ENCODE measurements at places on chromosomes 2 and 18. TPM values are rescaled to one million over a fixed set of nuclear protein-coding genes. Genes with fewer than 3 reads are reported as not detected.
A peak's percentile ranks its signal among the peaks of the same experiment; 100 is the strongest.

DNA sequence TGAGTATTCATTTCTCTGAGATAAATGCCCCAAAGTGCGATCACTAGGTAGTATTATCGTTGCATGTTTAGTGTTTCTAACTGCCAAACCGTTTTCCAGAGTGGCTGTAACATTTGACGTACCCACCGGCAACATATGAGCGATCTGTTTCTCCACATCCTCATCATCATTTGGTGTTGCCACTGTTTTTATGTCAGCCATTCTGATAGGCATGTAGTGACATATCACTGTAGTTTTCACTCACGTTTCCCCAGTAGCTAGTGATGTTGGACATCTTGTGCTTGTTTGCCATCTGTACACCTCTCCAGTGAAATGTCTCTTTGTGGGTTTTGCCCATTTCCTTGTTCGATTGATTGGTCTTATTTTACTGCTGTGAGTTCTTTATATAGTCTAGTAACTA, 63.8 kb downstream of the ACAA2 start:
- H3K4me3 ChIP-seq: no peak overlapping the region
- H3K4me1 ChIP-seq: peaks cover 7% of the 10 kb centered on the region
- no peaks in the 10 kb centered on the region for H3K27me3 ChIP-seq

CRYBA2 gene
- total RNA-seq: not detected

GRCh38 chr2:168402531-168402930, 53.5 kb upstream of the CERS6 start:
- no peak overlapping the region for H3K4me3 ChIP-seq
- H3K27me3 ChIP-seq: no peaks in the 10 kb centered on the region
- H3K4me1 ChIP-seq: no peaks in the 10 kb centered on the region
- no peaks in the 10 kb centered on the region for H3K36me3 ChIP-seq
- H3K27ac ChIP-seq: no peak overlapping the region

DNA sequence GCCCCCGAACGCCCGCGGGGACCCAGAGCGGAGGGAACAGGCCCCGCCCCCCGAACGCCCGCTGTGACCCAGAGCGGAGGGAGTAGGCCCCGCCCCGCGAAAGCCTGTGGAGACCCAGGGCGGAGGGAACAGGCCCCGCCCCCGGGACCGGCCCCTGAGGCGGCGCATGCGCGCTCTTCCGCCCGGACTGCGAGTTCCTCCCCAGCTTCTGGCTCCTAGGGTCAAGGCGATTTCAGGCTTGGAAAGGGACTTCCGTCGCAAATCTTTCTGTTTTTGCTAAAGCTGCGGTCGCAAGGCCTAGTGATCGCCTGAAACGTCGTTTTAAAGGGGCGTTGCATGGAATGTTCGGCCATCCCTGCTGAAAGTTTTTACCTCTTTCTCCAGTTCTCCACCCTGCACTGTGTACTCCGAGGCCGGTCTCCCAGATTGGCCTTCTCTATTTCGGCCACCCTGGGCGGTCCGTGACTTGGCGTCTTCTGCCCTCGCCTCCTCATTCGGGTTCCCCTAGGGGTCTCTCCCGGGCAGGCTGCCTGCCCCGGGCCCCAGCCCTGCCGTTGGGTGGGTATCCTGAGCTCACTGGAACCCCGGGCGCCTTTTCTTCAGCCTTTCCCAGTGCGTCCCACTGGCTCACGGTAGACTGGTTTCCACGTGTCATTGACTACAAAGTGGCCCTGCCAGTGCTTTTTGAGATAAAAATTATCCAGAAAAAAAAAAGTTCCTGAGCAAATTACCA, 372 bp upstream of the WDSUB1 start:
- H3K4me3 ChIP-seq: peak overlapping the region; percentile 72
- no peaks in the 10 kb centered on the region for H3K36me3 ChIP-seq
- peak overlapping the region; percentile 77 for H3K27ac ChIP-seq
- H3K4me1 ChIP-seq: peaks cover 8% of the 10 kb centered on the region

Measured in naive thymus-derived CD4-positive, alpha-beta T cell (primary cell).